ENCODE measurements at places on chromosomes 2 and 18. TPM values are rescaled to one million over a fixed set of nuclear protein-coding genes. Genes with fewer than 3 reads are reported as not detected.

Gene LYPD6
- total RNA-seq = 4.4 TPM

Gene HOXD8
- total RNA-seq = 4.4 TPM

Gene AFF3
- total RNA-seq = 3.1 TPM

Gene ZSWIM2
- 0.62 TPM for total RNA-seq

Gene SLC5A7
- not detected for total RNA-seq

Gene TRIM43
- total RNA-seq = not detected

Gene MATN3
- total RNA-seq = 2.9 TPM

Gene MYO3B
- under 0.01 TPM for total RNA-seq

Gene SP5
- total RNA-seq = not detected

Gene KCNF1
- total RNA-seq = not detected

Gene ASPRV1
- 0.11 TPM for total RNA-seq

Gene ZNF2
- 9.0 TPM for total RNA-seq

Gene RND3
- total RNA-seq = 1,131 TPM

Gene GPR39
- 3.1 TPM for total RNA-seq

Gene CYP27C1
- total RNA-seq = not detected

Gene SP110
- 4.2 TPM for total RNA-seq

Gene CAD
- total RNA-seq = 45.9 TPM

Gene EHD3
- 22.1 TPM for total RNA-seq

Gene TMEM198
- total RNA-seq = 0.77 TPM

Gene AUP1
- total RNA-seq = 82.2 TPM

Gene CROCC2
- total RNA-seq = not detected

Gene CPLX4
- total RNA-seq = not detected
